CD4-positive, alpha-beta T cell treated with Interferon alpha-2 for 1 hour (primary cell): ENCODE measurements at places on chromosomes 7 and 10.

DNA sequence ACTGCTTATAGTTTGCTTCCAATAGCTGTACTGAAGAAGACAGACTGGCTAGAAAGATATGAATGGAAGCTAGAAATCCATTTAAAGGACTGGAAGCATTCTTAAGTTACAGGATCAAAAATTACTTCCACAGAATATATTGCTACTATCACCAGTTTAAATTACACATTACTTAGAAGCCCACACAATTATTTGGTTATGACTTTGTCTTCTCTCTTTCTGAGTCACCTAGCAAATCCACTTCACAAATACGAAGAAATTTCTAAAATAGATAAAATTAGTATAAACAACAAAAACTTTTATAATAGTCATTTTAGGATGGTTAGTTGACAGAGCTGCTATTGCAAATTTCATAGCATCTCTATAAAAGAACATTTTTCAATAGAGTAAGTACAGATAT is 108.1 kb downstream of the SNX13 start:
- DNase-seq = no peak

- DNase-seq = no peak
These were observed 128.1 kb downstream of the JMJD1C start for GRCh38 chr10:63337455-63338251.

DNA sequence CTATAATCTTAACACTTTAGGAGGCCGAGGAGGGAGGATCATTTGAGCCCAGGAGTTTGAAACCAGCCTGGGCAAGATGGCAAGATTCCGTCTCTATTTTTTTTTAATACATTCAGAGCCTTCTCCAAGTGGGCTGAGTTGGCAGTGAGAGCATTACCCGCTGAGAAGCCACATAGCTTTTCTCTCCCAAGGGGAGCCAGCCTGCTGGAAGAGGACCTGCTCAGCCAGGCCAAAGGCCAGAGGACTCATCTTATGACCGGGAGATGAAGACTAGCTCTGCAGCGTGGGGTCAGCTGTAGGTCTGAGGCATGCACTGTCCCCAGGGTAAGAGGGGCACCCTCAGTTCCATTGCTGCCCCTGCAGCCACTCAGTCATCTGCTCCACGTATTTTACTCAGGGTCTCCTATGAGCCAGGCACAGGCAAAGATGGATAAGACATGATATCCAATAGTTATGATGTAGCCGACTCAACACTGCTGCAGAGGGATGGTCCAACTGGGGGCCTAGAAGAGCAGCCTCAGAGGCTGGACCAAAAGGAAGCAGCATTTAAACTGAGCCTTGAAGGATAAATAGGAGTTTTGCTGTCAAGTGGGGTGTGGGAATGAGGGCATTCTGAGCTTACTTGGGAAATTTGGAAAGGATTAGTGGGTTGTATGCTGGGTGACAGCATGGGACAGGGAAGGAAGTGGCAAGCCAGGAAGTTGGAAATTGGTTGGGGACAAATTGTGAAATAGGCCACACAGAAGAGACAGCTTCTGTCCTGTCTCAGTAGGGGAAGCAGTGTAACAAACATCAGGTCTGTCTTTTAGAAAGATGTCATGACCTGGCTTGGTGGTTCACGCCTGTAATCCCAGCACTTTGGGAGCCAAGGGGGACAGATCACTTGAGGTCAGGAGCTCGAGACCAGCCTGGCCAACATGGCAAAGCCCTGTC is 1.6 kb upstream of the MARVELD1 start:
- DNase-seq = no peak

- no peak for DNase-seq
These were observed 34.7 kb upstream of the FXYD4 start for GRCh38 chr10:43336641-43337318.

GRCh38 chr7:138382862-138383565 is 77.0 kb upstream of the TRIM24 start:
- no peak for DNase-seq

DNA sequence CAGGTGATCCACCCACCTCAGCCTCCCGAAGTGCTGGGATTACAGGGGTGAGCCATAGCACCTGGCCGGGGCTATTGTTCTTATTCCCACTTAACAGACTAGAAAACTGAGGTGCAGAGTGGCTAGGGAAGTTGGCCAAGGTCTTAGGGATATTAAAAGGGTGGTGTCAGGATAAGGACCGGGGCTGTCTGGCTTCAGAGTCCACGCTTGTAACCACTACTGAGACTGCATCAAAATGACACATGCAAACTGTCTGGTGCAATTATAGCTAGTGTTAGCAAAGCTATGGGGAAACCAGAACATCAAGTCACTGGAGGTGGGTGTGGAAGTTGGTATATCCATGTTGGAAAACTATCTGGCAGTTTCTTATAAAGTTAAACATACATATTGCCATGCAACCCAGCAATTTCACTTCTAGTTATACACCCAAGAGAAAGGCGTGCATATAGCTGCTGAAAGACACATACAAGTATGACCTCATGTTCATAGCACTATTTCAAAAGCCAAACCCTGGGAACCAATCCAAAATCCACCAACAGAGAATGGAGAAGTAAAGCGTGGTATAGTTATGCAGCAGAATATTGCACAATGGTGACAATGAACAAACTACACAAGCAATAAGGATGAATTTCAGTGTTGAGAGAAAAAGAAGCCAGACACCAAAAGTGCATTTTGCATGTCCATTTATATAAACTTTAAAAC is 33.9 kb upstream of the EEPD1 start:
- DNase-seq = peak; percentile 26

- peak; percentile 1 for DNase-seq
These were observed 41.3 kb upstream of the HPSE2 start for GRCh38 chr10:99276848-99277486.

DNA sequence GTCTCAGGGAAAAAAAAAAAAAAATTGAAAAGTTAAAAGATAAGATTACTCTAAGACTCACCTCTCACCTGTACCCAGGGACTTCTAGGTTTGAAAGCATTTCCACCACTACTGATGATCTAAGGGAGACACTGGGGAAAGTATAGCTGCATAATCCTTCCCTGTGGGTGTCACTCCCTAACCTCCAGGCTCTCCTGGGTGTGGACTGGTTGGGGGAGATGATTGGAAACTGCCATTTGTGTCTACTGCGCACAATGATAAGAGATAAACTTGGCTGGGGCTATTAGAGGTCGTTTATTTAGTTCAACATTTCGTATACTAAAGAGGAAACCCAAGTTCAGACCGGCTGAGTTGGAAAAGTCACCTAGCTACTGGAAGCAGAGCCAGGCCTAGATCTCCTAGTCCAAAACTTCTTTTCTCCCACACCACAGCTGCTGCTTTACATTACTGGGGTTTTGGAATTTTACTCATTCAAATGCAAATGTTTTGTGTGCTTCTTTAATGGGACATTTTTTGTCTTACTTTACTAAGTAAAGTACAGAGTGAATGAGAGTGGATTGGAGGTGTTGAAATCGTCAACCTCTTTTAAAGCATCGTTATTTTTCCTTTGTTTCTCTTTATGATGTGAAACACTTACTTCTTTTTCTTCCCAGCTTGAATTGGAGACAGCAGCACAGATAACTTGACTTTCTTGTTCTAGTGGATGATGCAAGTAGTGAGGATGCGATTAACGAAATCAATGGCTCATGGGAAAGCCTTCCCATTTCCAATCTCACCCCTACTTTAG is 22.3 kb upstream of the SEC61G start:
- no peak for DNase-seq

- no peak for DNase-seq
These were observed 44.9 kb downstream of the PNLIPRP2 start for GRCh38 chr10:116665541-116666125.
